ENCODE measurements at places on chromosomes 2 and 18.
A peak's percentile ranks its signal among the peaks of the same experiment; 100 is the strongest.

DNA sequence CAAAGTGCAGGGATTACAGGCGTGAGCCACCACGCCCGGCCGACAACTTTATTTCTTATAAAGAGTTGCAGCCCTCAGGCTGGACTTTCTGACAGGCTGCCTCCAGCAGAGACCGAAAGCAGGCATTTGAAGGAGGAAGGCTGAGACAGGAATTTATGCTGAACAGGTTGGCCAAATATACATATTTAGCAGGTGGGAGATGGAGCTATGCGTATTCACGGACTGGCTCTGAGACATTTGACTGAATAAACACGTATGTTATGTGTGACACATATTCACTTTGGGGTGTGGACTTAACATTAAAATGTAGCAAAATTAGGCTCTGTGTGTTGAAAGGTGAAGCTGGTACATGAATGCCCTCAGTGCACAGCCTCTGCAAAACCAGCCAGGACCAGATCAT is 65.9 kb downstream of the SNTG2 start:
- DNase-seq = no peak

DNA sequence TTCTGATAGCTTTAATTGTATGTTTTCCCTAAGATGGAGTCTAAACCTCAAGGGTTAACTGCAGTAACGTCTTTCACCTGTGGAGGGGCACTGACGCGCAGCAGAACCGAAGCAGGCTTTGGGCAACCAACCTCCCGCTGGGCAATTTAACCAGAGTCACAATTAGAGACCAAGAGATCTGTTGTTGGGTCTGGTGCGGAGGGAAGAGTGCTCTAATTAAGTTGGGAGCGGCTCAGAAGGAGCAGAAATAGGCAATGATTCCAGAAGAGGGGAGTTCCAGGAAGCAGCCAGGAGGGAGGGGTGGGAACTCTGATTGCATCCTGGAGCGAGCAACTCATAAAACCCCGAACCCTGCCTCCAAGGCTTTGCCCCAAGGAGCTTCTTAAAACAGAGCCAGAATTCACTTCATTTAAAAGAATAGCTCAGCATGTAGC is 245.8 kb downstream of the PAX3 start:
- DNase-seq = no peak

GRCh38 chr18:37537868-37538525 is 27.6 kb downstream of the CELF4 start:
- DNase-seq = peak; percentile 76

GRCh38 chr2:128304715-128305554 is 13.7 kb downstream of the HS6ST1 start:
- no peak for DNase-seq

GRCh38 chr18:2219706-2220105 is 351.6 kb downstream of the METTL4 start:
- no peak for DNase-seq

- no peak for DNase-seq
Measured at GRCh38 chr18:54888933-54889332, 60.7 kb downstream of the RAB27B start.

GRCh38 chr2:203936535-203936934 is at the start of gene ICOS:
Gene ICOS, plus strand, starts transcription at chr2:203936763. Its CDS starts 52 bp downstream, at chr2:203936815.
- DNase-seq = no peak

DNA sequence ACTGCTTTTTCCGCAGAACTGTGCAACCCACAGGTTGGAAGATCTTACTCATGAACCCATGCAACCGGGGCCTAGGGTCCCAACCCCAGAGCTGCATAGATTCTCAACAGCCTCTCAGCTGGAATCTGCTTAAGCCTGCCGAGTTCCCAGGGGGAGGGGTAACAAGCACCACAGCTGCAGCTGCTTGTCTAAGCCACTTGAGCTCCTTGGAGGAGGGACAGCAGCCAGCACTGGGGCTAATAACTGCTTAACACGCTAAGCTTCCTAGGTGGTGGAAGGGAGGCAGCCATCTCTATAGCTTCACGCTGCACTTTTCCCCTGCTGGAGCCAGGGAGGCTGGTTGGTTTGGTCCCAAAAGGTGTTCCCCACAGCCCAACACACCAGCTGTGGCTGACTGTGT is 311.6 kb downstream of the DSC3 start:
- DNase-seq = no peak

DNA sequence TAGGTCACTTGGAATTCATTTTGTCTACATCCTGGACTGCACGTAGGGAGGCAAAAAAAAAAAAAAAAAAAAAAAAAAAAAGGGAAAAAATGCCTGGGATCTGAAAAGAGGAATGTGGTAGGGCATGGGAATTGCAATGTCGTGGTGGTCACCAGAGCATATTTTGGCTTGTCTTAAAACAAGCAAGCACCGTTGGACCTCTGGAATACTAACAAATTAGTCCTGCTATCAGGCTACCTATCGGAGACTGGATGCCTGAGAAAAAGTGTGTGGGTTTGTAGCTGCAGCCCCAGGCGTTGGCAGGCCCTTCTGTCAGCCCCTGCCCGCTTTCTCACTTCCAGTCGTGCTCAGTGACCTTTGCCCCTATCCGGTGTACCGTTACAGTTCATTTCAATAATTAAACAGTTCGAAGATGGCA is 588.5 kb upstream of the ZEB2 start:
- DNase-seq = no peak

GRCh38 chr18:13513481-13513880 is 212.9 kb downstream of the FAM210A start:
- DNase-seq = no peak

GRCh38 chr18:46293742-46294181 is 189.6 kb downstream of the HAUS1 start:
- DNase-seq = no peak

GRCh38 chr2:68663371-68664156 is 20.2 kb downstream of the PROKR1 start:
- DNase-seq = no peak

DNA sequence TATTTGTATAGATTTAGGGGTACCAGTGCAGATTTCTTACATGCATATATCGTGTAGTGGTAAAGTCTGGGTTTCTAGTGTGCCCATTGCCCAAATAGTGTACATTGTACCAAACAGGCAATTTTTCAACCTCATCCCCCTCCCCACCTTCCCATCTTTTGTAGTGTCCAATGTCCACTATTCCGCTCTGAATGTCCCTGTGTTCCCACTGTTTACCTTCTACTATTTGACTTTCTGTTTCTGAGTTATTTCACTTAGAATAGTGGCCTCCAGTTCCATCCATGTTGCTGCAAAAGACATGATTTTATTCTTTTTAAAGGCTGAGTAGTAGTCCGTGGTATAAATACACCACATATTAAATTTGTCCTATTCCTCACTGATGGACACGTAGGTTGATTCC is 132.9 kb downstream of the FTCDNL1 start:
- DNase-seq = no peak

DNA sequence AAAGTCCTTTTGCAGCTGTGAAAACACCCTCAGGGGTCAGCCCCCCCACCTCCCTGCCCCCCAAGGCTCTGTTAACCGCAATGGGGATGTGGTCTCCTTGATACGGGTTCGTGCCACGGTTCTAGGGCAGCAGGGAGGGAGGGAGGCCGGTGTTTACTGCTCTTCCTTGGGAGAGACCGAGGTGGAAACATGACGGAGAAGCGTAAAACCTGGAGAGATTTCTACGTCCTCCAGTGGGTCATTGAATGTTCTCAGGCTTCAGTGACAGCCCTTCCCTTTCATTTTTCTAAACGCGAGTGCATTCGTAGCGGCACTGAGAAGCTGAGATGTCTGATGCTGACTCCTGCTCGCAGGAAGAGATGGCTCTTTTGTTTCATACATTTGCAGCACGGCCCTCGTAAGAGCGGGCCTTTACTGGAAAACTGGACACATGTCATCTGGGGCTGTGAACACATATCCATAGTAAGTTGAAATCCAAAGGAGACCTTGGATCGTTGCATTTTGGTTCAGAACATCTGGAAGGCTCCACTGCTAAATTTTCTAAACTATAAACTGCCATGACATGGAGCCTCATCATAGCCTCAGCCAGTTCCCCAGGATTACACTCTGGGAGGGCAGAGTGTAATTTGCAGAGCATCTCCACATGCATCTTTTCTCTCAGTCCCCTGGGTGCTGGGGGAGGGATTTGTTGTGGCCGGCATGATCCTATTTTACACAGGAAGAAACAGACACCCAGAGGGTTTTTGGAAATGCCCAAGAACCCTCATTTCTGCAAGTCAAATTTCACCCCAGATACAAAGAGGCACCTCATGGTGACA is 40.6 kb upstream of the HDAC4 start:
- DNase-seq = no peak

- DNase-seq = no peak
Measured at GRCh38 chr2:98702127-98702802, 28.7 kb downstream of the MGAT4A start.

DNA sequence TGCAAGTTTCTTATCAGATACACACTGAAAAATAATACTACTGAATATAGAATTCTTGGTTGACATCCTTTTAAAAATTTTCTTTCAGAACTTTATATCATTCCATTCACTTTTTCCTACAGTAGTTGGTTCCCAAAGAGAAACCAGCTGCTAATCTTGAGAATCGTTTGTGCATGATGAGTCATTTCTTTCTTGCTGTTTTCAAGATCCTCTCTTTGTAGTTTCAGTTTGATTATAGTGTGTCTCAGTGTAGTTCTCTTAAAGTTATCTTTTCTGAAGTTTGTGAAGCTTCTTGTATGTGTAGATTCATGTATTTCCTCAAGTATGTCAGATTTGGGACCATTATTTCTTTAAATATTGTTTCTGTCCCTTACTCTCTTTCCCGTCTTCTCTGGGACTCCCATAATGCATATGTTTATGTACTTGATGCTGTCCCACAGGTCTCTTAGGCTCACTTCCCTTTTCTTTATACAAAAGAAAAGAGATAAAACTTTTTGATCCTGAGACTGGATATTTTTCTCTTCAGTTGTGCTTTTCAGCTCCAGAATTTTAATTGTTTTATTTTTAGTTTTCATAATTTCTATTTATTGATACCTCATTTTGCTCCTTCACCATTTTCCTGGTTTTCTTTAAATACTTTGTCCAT is 801.0 kb downstream of the TDRD15 start:
- DNase-seq = no peak

GRCh38 chr18:60099709-60100108 is 199.9 kb downstream of the PMAIP1 start:
- no peak for DNase-seq

Measured in K562 (cell line).